ENCODE measurements at places on chromosomes 5 and 9.
A peak's percentile ranks its signal among the peaks of the same experiment; 100 is the strongest.

DNA sequence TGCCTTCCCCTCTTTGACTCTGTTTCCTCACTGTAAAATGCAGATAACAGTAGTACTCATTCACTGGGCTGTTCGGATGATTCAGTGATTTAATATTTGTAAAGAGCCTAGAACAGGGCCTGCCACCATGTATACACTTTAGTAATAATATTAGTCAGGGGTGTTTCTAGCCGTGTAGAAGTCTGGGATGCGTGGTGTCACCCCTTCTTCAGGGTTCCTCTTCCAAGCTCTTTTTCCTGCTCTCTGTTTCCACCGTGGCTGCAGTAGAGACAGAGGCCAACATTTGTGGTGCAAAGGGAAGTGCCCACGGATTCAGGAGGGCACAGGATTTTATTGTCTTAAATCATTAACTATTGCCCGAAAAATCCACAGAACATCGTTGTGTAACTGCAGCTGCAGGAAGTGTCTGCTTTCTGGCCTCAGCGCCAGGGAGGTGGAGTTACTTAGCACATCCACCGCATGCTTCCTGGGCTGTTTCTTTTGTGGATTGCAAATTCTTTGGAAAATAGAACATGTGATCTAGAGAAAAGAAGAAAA lies 61.7 kb downstream of the TRIO start:
- DNase-seq, result peak; percentile 54

GRCh38 chr9:136769710-136770191 lies 5.4 kb upstream of the LCN15 start:
- DNase-seq, result no peak

DNA sequence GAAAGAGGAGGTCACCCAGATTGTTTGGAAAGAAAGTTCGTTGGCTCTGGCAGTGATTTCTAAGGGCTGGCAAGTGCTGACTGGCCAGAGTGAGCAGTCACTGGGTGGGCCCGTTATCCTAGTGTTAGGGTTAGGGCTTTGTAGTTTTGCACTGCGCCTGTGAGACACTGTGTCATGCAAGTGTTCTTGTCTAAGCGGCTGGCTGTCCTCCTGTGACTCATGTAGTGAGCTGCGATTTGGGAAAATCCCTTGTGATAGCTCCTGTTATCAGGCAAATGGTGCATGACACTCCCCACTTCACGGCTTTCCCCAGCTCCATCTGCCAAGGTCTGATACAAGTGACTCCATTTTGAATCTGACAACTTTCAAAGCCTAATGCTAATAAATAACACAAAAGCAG lies 526.0 kb upstream of the ADAMTS16 start:
- DNase-seq, result no peak

- peak; percentile 55 for DNase-seq
Measured at GRCh38 chr9:70257991-70258691, 637 bp upstream of the SMC5 start.

DNA sequence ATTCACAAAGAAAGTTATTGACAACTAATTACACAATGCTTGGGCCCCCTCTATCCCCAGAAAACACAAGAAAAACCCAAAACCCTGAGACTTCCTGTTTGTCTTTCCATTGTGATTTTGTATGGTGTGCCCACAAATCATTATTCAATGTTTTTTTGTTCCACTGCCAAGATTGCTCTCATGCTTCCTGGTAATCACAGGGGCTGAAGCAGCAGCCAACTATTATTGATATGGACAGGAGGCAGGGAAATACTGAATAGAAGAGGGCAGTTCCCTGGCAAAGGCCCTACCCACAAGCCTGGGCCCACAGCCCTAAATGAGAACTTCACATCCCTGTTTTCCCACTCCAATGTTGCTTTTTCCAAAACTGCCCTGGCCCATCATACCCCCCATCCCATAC lies 21.5 kb upstream of the RFK start:
- no peak for DNase-seq

DNA sequence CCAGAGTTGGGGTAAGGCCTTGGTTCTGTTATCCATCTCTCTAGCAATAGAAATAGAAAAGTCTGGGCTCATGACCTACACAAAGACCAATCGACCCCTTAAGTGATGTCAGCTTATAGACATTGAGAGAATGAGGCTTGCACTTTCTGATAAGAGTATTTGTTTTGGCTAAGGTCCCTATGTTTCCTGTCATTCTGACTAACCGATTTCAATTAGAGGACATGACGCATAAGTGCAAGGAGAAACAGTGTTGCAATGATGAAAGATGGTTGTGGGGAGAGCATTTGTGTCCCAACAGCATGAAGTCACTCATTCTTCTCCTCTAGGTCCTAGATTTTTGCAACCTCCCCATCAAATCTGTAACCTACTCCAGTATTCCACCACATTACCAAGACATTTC lies 255.1 kb downstream of the MAT2B start:
- DNase-seq, result peak; percentile 74

DNA sequence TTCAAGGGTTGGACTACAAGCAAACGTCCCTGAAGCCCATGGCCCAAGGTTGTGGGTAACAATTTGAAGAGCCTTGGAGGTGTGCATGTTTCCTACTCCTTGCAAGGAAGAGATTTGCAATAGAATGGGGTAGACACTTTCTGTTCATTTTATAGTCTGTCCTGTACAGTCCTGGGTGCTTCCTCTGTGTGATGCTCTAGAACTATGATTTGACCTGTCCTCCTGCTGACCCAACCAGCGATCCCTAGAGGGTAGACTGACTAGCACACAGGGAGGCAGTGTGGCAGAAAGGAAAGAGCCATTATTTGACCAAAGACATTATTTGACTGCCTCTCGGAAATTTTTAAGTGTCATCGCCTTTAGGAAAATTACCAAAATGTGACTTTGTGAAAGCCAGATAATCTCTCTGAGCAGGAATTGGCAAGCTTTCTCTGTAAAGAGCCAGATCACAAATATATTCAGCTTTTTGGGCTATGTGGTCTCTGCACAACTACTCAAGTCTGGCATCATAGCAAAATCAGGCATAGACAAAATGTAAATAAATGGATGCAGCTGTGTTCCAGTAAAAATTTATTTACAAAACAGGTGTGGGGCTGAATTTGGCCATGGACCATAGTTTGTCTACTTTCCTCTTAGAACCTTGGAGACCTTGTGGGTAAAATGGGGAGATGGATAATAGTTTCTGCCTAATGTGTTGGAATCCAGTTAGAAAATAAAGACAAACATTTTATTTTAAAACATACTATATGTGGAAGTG lies 106.8 kb downstream of the DMRT2 start:
- DNase-seq, result no peak

- no peak for DNase-seq
Measured at GRCh38 chr9:121604654-121605053, 46.8 kb upstream of the DAB2IP start.

DNA sequence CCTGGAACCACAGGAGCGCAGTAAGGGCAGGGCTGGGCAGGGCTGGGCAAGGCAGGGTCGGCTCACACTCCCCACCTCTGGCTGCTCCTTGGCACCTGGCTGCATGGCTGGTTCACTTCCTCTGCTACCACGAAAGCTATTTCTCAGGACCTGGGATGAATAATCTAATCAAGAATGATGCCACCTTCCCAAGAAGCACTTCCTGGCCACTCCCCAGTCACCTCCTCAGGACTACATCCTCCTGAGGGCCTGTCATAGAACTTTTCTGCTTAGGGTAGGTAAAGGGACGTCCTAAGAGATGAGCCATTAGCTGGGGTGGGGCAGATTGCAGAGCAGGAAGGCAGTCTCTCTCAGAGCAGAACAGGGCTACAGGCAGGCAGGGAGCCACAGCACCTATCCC lies 288.2 kb upstream of the MAP3K1 start:
- no peak for DNase-seq

DNA sequence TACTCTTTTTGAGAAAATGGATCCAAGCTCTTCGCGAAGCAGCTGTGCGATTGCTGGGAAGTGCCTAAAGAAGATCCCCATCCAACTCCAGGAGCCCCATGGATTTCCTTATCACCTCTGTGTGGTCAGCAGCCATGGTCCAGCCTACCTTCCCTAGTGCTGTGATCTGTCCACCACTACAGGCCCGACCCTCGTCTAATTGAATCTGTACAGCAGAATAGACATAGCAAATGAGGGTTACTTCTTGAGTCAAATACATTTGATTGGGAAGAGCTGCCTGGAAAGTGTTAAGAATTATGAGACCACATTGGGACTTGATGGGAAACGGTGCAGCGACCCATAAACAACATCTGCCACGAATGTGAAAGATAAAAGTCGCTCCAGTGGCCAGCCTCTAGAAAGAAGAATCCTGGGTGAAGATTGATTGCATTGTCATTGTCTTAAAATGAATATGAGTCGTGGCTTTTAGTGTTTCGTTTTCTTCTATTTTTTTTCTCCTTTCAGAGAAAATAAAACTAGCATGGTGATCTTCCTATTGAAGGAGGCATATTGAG lies 118.4 kb downstream of the PAM start:
- DNase-seq, result no peak

GRCh38 chr5:111422747-111423720 lies 89.3 kb downstream of the STARD4 start:
- DNase-seq, result no peak

DNA sequence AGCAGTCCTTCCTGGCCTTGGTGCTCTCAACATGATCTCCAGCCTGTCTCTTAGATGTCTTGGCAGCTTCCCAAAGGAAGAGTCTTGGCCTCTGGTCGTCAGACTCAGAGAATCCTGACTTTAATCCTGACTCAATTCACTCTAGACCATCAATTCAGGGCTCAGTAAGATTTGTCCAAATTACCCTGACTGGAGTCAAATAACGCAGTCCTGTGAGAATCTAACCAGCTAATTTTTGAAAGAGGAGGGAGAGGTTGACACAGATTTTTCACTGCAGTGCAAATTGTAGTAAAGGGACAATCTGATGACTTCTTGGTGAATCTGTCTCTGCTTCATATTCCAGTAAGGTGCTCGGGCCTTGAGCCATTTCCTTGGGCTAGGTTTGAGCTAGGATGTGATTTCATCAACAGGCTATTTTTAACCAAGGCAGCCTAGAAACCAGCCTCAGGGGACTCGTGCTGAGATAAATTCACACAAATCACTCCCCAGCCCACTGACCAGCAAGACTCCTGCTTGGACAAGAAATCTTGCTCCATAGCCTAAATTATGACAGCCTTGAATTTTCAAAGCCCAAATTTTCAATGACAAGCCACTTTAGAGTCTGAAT lies 257.4 kb downstream of the ENC1 start:
- peak; percentile 64 for DNase-seq

- DNase-seq, result no peak
Measured at GRCh38 chr5:6246820-6247437, 131.4 kb downstream of the MED10 start.

- no peak for DNase-seq
Measured at GRCh38 chr5:8192840-8193239, 323.9 kb downstream of the MTRR start.

DNA sequence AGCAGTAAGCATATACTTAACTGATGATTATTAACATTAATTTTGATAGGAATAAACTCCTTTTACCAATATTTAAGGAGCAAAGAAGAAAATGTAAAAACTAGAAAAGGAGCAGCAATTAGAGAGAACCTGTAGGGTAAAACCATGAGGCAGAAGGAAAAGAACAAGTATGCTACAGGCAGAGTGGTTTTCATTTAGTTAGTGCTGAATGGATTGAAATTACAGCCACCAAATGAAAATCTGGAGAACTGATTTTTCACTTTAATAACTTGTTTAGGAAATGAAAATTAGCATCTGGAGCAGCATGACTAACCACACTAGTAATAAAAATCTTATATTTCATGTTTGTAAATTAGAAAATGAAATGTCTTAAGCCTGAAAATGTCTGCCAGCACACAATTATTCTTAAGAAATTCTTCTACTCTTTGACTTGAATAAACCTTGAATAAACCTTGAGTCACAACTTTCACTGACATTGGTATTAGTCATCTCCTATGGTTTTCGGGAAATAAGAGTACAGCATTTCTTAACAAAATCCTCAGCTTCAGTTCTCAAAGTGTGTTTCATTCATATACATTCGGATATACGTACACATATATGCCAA lies 1504.9 kb upstream of the C9orf72 start:
- peak; percentile 5 for DNase-seq

GRCh38 chr5:106759581-106759980 lies 911.2 kb downstream of the EFNA5 start:
- peak; percentile 7 for DNase-seq

DNA sequence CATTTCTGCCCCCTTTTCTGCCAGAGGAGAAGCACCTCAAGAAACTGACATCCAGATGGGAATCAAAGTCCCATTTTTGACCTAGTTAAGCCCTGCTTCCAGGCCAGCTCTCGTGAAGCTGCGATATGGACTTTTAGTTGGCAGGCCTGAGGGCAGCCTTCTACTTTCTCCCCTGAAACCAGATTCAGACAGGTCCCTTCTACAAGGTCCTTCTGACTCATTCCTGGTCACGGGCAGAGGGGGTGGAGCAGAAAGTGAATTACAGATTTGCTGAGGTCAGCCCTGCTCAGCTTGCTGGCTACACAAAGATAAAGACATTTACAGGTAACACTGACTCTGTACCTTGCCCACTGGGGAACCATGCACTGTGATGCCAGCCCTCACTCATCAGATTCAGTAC lies 52.8 kb upstream of the TUT7 start:
- DNase-seq, result no peak

GRCh38 chr5:44266882-44267576 lies 122.2 kb downstream of the FGF10 start:
- no peak for DNase-seq

DNA sequence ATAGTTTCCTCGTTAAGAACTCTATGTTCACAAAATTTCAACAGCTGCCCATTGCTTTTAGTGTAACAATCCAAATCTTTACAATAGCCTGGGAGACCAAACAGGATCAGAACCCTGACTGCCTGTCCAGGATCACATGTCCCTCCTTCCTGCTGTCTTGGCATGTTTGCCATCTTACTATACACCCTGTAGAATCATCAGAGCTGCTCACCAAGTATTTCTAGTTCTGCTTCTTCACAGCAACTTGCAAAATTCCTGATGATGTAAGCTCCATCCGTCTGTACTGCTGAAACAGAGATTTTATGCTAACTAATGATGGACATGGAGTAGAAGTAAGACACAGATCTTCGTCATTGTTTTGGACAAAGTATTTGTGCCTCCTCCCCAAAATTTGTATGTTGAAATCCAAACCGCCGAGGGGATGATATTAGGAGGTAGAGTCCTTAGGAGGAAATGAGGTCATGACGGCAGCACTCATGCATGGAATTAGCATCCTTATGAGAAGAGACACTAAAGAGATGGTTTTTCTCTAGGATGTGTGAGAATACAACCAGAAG lies 464.9 kb upstream of the BRINP1 start:
- no peak for DNase-seq

Data from fibroblast of skin of left quadriceps (primary cell).